ENCODE measurements at places on chromosomes 1 and 21. TPM values are rescaled to one million over a fixed set of nuclear protein-coding genes. Genes with fewer than 3 reads are reported as not detected.
A peak's percentile ranks its signal among the peaks of the same experiment; 100 is the strongest.

LORICRIN gene
- not detected for total RNA-seq

- peak; percentile 54 for DNase-seq
- no peaks in the 10 kb centered on the region for H3K36me3 ChIP-seq
- peaks cover 34% of the 10 kb centered on the region for H3K4me1 ChIP-seq
- peak overlapping the region; percentile 61 for H3K4me3 ChIP-seq
These were observed 595 bp upstream of the DDR2 start for GRCh38 chr1:162631546-162632191.

DNA sequence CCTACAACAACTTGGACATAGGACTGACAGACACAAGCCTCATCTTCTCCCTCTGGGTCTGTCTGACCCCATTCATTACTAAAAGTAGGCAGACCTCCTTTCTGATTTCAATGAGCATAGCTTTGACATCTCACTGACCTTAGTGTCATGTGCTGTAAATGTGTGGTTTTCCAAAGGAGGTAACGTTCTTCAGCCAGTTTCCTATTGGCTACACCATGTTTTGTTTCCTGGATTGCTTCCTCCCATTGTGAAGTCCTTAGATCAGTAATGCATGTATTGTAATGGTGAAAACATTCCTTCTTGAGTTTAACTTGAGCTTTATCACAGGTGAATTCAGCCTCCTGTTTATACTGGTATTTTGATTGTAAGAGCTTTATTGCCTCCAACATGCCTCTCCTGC, 20.6 kb downstream of the STXBP3 start:
- no peak for DNase-seq
- peaks cover 13% of the 10 kb centered on the region for H3K4me1 ChIP-seq
- peaks cover 78% of the 10 kb centered on the region for H3K36me3 ChIP-seq
- H3K4me3 ChIP-seq = no peak overlapping the region

S100A8 gene
- total RNA-seq = 95.6 TPM

DNA sequence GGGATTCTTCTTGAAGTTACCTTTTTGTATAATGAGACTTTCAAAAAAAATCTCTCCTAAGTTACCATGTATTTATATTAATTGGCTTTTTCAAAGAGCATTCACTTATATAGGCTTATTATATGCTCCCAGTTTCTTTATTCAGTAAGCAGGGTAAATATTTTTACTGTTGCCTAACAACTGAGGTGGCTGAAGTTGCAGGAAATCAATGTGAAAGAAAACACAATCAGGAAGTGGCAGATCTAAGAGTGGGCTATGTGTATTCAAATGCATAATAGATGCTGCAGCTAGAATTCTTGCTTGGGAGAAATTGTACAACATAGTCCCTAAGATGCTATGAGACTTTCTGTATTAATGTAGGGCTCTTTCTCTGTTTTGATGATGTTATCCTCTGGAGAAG, 606.9 kb downstream of the NUF2 start:
- peak overlapping the region; percentile 17 for H3K27ac ChIP-seq
- H3K27me3 ChIP-seq = no peaks in the 10 kb centered on the region
- no peaks in the 10 kb centered on the region for H3K36me3 ChIP-seq
- DNase-seq = no peak

GRCh38 chr1:24289937-24290595, 29.1 kb upstream of the GRHL3 start:
- H3K27ac ChIP-seq = no peak overlapping the region
- H3K27me3 ChIP-seq = no peaks in the 10 kb centered on the region
- no peaks in the 10 kb centered on the region for H3K36me3 ChIP-seq
- peaks cover 15% of the 10 kb centered on the region for H3K4me1 ChIP-seq

RIMS3 gene
- total RNA-seq = 0.71 TPM

DNA sequence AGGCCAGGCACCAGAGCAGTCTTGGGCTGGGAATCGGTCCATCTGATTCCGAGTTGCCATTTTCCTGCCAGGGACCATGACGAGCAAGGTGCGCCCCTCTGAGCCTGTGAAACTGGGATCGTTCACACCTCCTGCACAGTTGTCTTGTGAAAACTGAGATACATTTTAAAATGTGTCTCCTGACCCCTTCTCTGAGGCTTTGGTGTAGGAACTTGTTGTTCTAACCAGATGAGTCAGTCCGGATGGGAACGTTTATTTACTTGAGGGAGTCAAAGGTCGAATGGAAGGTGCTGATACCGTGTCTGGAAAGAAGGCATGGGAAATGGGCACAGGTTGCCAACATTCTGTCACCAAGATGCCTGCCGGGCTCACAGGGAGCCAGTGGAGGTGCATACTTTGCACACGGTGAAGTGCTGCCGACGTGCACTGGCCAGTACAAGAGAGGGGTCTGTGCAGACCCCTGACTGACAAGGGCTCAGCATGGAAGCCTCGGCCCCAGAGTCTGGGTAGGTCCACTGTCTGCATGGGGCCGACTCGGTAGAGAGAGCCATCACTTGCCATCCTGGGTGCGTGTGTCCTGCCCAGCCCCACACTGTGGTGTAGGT, 7.4 kb upstream of the KCNN3 start:
- no peaks in the 10 kb centered on the region for H3K36me3 ChIP-seq
- no peaks in the 10 kb centered on the region for H3K27me3 ChIP-seq
- H3K4me3 ChIP-seq = no peak overlapping the region

- H3K27me3 ChIP-seq = no peaks in the 10 kb centered on the region
- no peak overlapping the region for H3K4me3 ChIP-seq
- H3K4me1 ChIP-seq = peaks cover 10% of the 10 kb centered on the region
- H3K27ac ChIP-seq = no peak overlapping the region
These were observed 43.4 kb upstream of the GJB5 start for GRCh38 chr1:34711485-34711884.
